Activated T-helper 2 cell treated with anti-CD3 and anti-CD28 coated beads, Interferon-gamma antibody, Interleukin-2, Interleukin-4, amounts not matched to agents 10 μg/mL and 5 μg/mL and 100 μg/mL, durations not matched to agents 14 hours and 24 hours and 36 hours (primary cell): ENCODE measurements at places on chromosomes 4 and X.

GRCh38 chr4:120622601-120623000 is 299.9 kb downstream of the PRDM5 start:
- H3K4me3 ChIP-seq: no peak overlapping the region
- no peaks in the 10 kb centered on the region for H3K27me3 ChIP-seq
- H3K27ac ChIP-seq: no peak overlapping the region
- H3K36me3 ChIP-seq: no peaks in the 10 kb centered on the region

DNA sequence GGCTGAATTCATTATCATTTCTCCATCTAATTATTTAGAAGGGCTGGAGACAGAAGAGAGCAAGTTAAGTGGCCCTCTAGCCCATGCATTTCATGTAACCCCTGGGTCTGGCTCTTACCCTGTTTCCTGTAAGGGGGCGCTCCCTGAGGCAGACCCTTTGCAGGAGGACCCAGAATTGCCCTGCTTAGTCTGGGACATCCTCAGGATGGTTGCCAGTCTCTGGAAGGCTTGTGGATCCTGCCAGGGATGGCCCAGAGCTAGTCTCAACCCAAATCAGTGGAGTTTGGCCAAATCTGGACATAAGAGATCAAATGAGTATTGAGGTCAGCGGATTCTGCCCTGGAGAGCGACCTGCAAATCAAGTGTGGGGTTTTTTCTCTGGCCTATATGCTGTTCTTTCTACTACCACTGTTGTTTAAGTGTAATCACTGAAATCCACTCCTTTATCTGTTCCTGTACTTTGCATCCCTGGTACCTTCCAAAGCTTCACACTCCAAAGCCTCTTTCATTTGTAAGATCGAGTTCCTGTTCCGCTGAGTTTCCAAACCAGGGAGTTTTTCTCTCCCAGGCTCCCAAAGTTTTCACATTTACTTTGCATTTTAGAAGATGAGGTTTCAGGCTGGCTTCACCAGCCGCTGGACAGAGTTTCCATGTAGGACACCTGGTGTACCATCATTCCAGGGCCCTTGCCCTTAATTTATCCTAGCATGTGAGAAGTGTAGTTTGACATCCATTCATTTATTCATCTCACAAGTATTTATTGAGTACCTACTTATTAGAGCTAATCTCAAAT is 6.3 kb downstream of the KLF3 start:
- no peak overlapping the region for H3K4me3 ChIP-seq
- no peak for DNase-seq
- H3K27ac ChIP-seq: no peak overlapping the region
- peaks cover 58% of the 10 kb centered on the region for H3K27me3 ChIP-seq
- no peaks in the 10 kb centered on the region for H3K36me3 ChIP-seq

DNA sequence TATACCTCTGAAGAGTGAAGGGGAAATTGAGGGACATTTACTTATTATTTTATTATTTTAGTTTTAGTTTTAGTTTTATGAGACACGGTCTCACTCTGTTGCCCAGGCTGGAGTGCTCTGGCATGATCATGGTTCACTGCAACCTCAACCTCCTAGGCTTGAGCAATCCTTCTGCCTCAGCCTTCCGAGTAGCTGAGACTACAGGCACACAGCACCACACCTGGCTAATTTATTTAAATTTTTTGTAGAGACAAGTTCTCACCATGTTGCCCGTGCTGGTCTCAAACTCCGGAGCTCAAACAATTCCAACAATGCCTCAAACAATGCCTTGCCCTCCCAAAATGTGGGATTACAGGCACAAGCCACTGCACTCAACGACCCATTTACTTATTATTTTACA is 68.4 kb upstream of the BMP2K start:
- no peak for DNase-seq
- no peak overlapping the region for H3K27ac ChIP-seq
- H3K4me3 ChIP-seq: no peak overlapping the region
- no peaks in the 10 kb centered on the region for H3K27me3 ChIP-seq

GRCh38 chr4:56212774-56213173 is 174.5 kb downstream of the AASDH start:
- H3K27me3 ChIP-seq: no peaks in the 10 kb centered on the region
- DNase-seq: no peak
- no peak overlapping the region for H3K4me3 ChIP-seq
- no peak overlapping the region for H3K27ac ChIP-seq

- no peaks in the 10 kb centered on the region for H3K36me3 ChIP-seq
- no peak overlapping the region for H3K27ac ChIP-seq
- peak overlapping the region; percentile 37 for H3K4me3 ChIP-seq
- H3K4me1 ChIP-seq: peaks cover 3% of the 10 kb centered on the region
Measured at GRCh38 chrX:153831429-153832150, 1.2 kb upstream of the PDZD4 start.

GRCh38 chrX:150473371-150473770 is 95.0 kb upstream of the MTM1 start:
- H3K4me1 ChIP-seq: peaks cover 23% of the 10 kb centered on the region
- no peak overlapping the region for H3K4me3 ChIP-seq
- no peak for DNase-seq
- H3K36me3 ChIP-seq: peaks cover 65% of the 10 kb centered on the region
- no peak overlapping the region for H3K27ac ChIP-seq

DNA sequence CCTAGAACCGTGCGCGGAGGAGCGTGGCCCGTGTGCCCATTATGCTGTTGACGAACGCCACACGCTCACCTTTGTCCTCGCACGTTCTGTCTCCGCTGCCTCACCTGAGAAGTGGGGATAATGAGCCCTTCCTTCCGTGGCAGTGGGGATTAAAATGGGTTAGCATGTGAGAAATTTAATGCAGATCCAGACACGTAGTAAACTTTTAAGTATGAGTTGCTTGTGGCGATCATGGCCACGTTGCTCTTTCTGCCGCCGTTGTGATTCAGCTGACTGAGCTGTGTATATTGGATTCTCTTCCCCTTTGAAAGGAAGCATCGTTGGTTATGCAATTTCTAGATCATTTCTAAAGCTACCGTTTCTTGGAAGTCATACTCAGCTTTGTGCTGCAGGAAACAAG is 16.5 kb downstream of the TBC1D14 start:
- peaks cover 56% of the 10 kb centered on the region for H3K36me3 ChIP-seq
- H3K27ac ChIP-seq: peak overlapping the region; percentile 15
- no peaks in the 10 kb centered on the region for H3K27me3 ChIP-seq
- peaks cover 40% of the 10 kb centered on the region for H3K4me1 ChIP-seq

DNA sequence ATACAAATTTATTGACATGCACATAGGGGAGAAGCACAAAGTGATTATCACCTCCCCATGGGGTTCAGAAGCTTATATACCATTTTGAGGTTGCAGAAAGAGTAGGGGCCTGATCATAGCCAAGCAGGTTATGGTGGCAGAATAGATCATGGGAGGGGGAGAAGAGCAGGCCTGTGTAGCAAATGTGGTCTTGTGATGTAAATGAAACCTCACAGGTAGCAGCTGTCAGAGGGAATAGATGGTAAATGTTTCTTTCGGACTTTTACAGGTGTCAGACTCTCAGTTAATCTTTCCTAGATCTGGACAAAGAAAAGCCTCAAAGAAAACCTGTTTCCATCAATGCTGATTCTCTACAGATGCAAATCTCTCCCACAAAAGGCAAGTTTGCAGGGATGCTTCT is 84.4 kb downstream of the CFAP299 start:
- H3K27me3 ChIP-seq: peaks cover 1% of the 10 kb centered on the region
- DNase-seq: no peak
- H3K4me1 ChIP-seq: peaks cover 3% of the 10 kb centered on the region
- H3K4me3 ChIP-seq: no peak overlapping the region
- no peak overlapping the region for H3K27ac ChIP-seq

- no peak overlapping the region for H3K27ac ChIP-seq
- no peaks in the 10 kb centered on the region for H3K4me1 ChIP-seq
- no peaks in the 10 kb centered on the region for H3K36me3 ChIP-seq
- no peak overlapping the region for H3K4me3 ChIP-seq
- no peaks in the 10 kb centered on the region for H3K27me3 ChIP-seq
Measured at GRCh38 chrX:47097018-47097417, 18.8 kb downstream of the RGN start.

- peaks cover 12% of the 10 kb centered on the region for H3K27me3 ChIP-seq
- no peaks in the 10 kb centered on the region for H3K36me3 ChIP-seq
- no peaks in the 10 kb centered on the region for H3K4me1 ChIP-seq
Measured at GRCh38 chr4:54668014-54668611, 10.4 kb downstream of the KIT start.

GRCh38 chrX:110145854-110146253 is 142.9 kb downstream of the TMEM164 start:
- H3K36me3 ChIP-seq: peaks cover 3% of the 10 kb centered on the region
- H3K4me1 ChIP-seq: peaks cover 6% of the 10 kb centered on the region
- no peaks in the 10 kb centered on the region for H3K27me3 ChIP-seq
- DNase-seq: no peak

- DNase-seq: no peak
- peaks cover 49% of the 10 kb centered on the region for H3K4me1 ChIP-seq
- H3K27ac ChIP-seq: peak overlapping the region; percentile 40
- peaks cover 30% of the 10 kb centered on the region for H3K36me3 ChIP-seq
- no peaks in the 10 kb centered on the region for H3K27me3 ChIP-seq
Measured at GRCh38 chr4:98284640-98285046, 23.5 kb downstream of the RAP1GDS1 start.

DNA sequence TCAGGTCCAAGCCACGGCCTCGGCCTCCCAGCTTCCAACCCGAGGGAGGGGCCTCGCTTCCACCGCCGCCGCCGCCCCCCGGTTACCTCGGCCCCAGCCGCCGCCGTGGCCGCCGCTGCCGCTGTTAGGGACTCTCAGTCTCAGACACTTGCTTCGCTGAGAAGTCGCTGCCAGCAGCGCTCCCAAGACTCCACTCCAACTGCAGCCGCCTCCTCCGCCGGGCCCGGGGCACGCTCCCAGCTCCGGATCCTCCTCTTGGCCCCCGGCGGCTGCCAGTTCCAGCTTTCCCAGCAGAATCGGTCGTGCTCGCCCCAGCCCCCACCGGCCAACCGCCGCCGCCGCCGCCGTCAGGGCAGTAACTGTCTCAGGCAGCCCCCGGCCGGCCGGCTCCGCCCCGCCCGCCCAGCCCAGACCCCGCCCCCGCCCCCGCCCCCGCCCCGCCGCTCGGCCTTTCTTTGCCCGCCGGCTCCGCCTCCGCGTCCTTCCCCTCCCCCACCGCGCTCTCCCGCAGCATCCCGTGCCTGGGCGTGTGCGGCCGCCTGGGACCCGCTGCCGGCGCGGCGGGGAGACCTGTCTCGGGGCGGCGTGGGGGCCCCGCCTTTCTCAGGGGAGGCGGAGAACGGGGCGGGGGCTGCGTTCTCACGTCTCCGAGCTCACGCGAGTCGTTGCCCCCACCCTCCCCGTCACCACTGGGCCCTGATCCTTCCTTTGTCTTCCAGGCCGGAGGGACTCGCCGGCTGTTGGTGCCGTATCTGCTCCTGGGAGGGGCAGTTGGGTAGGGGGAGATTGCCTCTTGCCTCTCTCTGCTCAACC is at the start of gene ANKRD50:
ANKRD50 (minus strand) TSS at position 361 of the 813 bp plus-strand sequence. CDS start 2,221 bp downstream, outside the sequence.
- H3K27me3 ChIP-seq: peaks cover 11% of the 10 kb centered on the region
- peak; percentile 67 for DNase-seq
- H3K4me3 ChIP-seq: peak within 1 kb of the TSS; percentile 93
- H3K36me3 ChIP-seq: no peaks in the 10 kb centered on the region
- peaks cover 7% of the 10 kb centered on the region for H3K4me1 ChIP-seq
- H3K27ac ChIP-seq: peak within 1 kb of the TSS; percentile 62

GRCh38 chrX:24298191-24298590 is 15.7 kb downstream of the SUPT20HL2 start:
- H3K27ac ChIP-seq: no peak overlapping the region
- peaks cover 1% of the 10 kb centered on the region for H3K27me3 ChIP-seq
- H3K4me3 ChIP-seq: no peak overlapping the region
- no peaks in the 10 kb centered on the region for H3K4me1 ChIP-seq
- no peak for DNase-seq
- no peaks in the 10 kb centered on the region for H3K36me3 ChIP-seq

DNA sequence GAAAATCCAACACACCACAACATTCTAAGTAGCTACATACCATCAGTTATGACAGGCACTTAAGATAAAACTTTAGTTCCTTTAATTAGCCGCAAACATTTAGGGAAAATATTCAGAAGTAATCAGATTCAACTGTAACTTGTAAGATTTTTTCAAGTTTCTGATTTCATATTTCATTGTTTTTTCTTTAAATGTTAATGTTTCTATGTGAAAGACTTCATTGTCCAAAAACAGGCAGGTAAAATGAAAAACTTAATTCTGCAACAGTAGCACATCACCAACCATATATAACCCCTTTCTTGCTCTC is 11.6 kb upstream of the ODAM start:
- no peak for DNase-seq
- no peak overlapping the region for H3K27ac ChIP-seq
- no peaks in the 10 kb centered on the region for H3K27me3 ChIP-seq
- no peak overlapping the region for H3K4me3 ChIP-seq
- no peaks in the 10 kb centered on the region for H3K36me3 ChIP-seq

GRCh38 chrX:101452056-101452455 is 33.2 kb upstream of the ARMCX4 start:
- no peak for DNase-seq
- H3K36me3 ChIP-seq: peaks cover 7% of the 10 kb centered on the region
- H3K4me3 ChIP-seq: no peak overlapping the region
- no peaks in the 10 kb centered on the region for H3K27me3 ChIP-seq
- peaks cover 8% of the 10 kb centered on the region for H3K4me1 ChIP-seq

DNA sequence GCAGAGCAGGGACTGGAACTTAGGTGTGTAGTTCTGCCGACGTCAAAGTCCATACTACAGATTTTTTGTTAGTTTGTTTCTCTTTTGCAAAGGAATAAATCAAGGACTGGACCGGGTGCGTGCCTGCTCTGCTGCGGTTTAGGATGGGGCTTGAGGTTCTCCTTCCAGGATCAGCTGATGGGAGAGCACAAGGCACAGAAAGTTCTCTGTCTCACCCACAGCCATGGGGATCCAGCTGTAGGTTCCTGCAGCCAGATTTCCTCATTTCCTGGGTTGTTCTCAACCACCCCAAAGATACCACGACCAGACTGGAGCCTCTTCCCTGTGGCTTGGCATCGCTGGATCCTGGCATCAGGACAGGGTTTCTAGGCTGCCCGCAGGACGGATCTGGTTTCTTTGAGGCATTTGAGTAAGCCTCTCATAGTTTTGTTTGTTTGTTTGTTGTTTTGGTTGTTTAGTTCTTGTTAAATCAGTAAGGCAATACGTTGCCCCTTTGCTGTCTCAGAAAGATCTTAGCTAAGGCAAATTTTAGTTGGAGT is 789 bp upstream of the SRPX start:
- H3K27ac ChIP-seq: no peak overlapping the region
- H3K4me1 ChIP-seq: peaks cover 1% of the 10 kb centered on the region
- no peak for DNase-seq
- H3K36me3 ChIP-seq: no peaks in the 10 kb centered on the region
- H3K27me3 ChIP-seq: peaks cover 38% of the 10 kb centered on the region
- H3K4me3 ChIP-seq: no peak overlapping the region

GRCh38 chr4:23838607-23839006 is 51.2 kb downstream of the PPARGC1A start:
- no peak overlapping the region for H3K27ac ChIP-seq
- H3K27me3 ChIP-seq: no peaks in the 10 kb centered on the region
- H3K4me1 ChIP-seq: no peaks in the 10 kb centered on the region
- H3K4me3 ChIP-seq: no peak overlapping the region
- no peaks in the 10 kb centered on the region for H3K36me3 ChIP-seq

GRCh38 chr4:184420881-184421416 is 53.4 kb downstream of the IRF2 start:
- H3K4me3 ChIP-seq: peak overlapping the region; percentile 68
- H3K27ac ChIP-seq: peak overlapping the region; percentile 94
- peaks cover 62% of the 10 kb centered on the region for H3K4me1 ChIP-seq
- peaks cover 72% of the 10 kb centered on the region for H3K36me3 ChIP-seq
- H3K27me3 ChIP-seq: no peaks in the 10 kb centered on the region

- H3K36me3 ChIP-seq: no peaks in the 10 kb centered on the region
- peaks cover 4% of the 10 kb centered on the region for H3K27me3 ChIP-seq
- no peak overlapping the region for H3K4me3 ChIP-seq
- H3K27ac ChIP-seq: no peak overlapping the region
- H3K4me1 ChIP-seq: no peaks in the 10 kb centered on the region
- no peak for DNase-seq
Measured at GRCh38 chr4:4260185-4260751, 12.2 kb upstream of the TMEM128 start.

GRCh38 chrX:1011691-1012283 is 200.7 kb downstream of the CRLF2 start:
- no peak for DNase-seq
- H3K4me3 ChIP-seq: no peak overlapping the region
- H3K4me1 ChIP-seq: no peaks in the 10 kb centered on the region
- no peaks in the 10 kb centered on the region for H3K36me3 ChIP-seq
- no peak overlapping the region for H3K27ac ChIP-seq
